ENCODE measurements at places on chromosomes 2 and 18.

- H3K27me3 ChIP-seq = no peaks in the 10 kb centered on the region
- no peak for DNase-seq
- H3K36me3 ChIP-seq = no peaks in the 10 kb centered on the region
- no peak overlapping the region for H3K4me3 ChIP-seq
Observed at GRCh38 chr2:189519631-189520387, 60.8 kb downstream of the SLC40A1 start.

GRCh38 chr2:69645921-69646320 is 2.4 kb upstream of the AAK1 start:
- H3K36me3 ChIP-seq = no peaks in the 10 kb centered on the region
- peak; percentile 70 for DNase-seq
- H3K27me3 ChIP-seq = no peaks in the 10 kb centered on the region

DNA sequence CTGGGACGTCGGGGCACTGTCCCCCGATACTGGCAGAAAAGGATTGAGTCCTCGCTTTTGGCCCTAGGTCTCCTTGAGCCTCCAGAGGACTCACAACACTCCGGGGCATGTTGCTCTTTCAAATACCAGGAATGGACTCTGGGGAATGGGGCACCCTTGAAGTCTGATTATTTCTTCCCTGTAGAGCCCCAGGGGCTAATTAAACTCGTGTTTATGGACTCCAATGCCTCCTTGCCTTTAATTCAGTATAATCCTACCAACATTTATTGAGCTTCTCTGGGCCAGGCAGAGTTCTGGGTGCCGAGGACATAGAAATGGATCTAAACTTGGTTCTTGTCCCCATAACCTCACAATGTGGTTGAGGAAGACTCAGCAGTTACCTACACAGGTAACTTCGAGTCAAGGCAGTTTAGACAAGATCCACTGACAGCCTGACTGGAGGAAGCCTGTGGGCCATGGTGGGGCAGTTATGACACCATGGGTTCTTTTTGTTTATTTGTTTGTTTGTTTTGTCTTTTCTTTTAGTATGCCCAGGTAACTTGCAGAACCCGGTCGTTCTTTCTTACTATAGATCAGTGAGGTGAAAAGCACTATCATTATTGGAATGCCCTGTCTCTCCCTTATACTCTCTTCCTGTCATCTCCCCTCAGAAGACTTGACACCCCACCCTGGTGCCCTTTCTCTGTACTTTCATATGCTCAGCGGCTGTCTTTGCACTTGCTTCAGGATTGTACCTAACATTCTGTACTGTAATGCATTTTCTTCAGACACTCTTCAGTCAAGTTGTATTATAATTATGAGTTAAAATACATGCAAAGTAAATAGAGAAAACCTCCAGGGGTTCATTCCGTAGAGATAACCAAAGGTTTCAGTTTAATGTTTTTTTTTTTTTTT is 3.2 kb downstream of the CFLAR start:
- H3K36me3 ChIP-seq = peaks cover 4% of the 10 kb centered on the region
- peak overlapping the region; percentile 89 for H3K4me3 ChIP-seq
- no peak for DNase-seq
- H3K4me1 ChIP-seq = peaks cover 51% of the 10 kb centered on the region
- H3K27ac ChIP-seq = peak overlapping the region; percentile 96

DNA sequence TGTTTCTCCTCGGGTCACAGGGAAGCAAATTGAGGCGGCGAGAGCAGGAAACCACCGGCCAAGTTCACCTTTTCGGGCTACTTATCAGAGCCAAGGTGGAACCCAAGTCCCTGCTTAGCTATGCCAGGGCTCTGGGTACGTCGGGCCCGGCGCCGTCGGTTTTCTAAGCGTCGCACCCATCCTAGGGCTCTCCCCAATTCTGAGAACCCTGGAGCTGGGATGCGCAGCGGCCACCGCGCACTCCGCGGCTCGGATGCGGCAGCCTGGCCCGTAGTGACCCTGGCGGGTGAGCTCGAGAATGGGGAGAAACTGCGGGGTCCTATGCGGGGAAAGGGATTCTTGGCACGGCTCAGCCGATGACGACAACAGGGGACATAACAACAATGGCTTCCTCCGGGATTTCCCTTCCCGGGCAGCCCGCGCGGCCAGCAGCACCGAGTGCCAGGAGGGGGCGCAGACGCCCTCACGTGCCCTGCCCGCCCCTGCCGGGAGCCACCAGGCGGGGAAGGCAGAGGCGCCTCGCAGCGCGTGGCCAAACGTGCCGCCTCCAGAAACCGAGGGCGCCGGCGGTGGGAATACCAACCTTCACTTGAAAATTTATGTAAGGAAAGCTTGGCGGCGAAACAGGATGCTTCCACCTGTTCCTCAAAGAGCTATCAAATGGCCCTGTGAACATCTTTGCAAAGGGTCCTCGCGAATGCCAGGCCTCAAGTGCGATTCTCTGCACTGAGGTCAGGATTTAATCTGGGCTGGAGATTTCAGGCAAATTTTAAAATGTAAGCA is 2.1 kb upstream of the SLC30A3 start:
- peak overlapping the region; percentile 59 for H3K4me3 ChIP-seq
- no peaks in the 10 kb centered on the region for H3K36me3 ChIP-seq
- H3K4me1 ChIP-seq = peaks cover 19% of the 10 kb centered on the region
- H3K27ac ChIP-seq = no peak overlapping the region

DNA sequence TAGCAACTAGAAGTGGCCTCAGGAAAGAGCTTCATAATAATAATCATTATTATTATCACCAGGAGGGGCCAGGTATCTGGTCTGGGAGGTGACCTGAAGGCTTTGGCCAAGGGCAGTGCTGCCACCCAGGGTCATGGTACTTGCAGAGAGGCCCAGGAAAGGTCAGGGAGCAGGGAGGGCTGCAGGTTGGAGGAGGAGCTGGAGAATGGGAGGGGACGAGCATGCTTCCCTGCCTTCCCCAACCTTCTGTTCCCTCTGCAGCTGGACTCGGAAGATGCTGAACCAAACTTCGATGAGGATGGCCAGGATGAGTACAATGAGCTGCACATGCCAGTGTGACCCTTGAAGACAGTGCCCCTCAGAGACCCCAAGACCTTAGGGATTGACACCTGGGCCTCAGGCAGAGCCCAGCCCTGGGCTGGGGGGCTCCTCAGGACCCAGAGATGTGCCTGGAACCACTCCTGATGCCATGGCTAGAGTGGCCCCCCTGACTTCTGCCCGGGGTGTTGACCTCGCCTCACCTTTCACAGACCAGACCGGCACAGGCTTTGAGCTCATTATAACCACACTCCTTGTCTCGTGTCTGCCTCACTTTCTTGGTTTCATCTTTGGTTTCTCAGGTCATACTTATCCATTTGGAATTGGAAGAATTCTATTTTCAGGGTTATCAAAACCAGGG is 14.1 kb downstream of the SLC4A3 start:
- no peaks in the 10 kb centered on the region for H3K27me3 ChIP-seq
- H3K36me3 ChIP-seq = no peaks in the 10 kb centered on the region
- no peaks in the 10 kb centered on the region for H3K4me1 ChIP-seq
- H3K4me3 ChIP-seq = no peak overlapping the region
- no peak overlapping the region for H3K27ac ChIP-seq

DNA sequence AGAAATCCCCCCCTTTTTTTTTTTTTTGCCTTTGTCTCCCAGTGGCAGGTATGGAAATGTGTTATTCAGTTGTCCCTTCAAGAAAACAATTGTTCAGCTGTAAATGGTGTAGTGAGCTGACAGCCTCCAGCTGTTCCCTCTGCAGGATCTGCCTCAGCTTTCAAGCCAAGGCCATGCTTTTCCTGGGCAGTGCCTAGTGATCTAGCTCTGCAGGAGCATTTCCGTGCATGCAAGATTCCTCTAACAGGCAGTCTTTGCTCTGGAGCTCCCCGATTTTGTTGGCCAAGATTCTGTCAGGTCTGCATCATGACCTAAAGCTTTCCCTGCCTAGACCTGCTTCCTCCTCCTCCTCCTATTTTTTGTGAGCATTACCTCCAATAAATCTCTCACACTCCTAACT is 300.7 kb upstream of the UBE2E3 start:
- no peak overlapping the region for H3K4me3 ChIP-seq
- no peak for DNase-seq
- H3K27me3 ChIP-seq = no peaks in the 10 kb centered on the region
- H3K4me1 ChIP-seq = no peaks in the 10 kb centered on the region
- no peaks in the 10 kb centered on the region for H3K36me3 ChIP-seq

GRCh38 chr2:149021761-149022160 is 16.7 kb upstream of the LYPD6B start:
- no peaks in the 10 kb centered on the region for H3K36me3 ChIP-seq
- no peaks in the 10 kb centered on the region for H3K27me3 ChIP-seq
- H3K4me3 ChIP-seq = no peak overlapping the region
- no peak for DNase-seq

Measured in CD8-positive, alpha-beta memory T cell (primary cell).